ENCODE measurements at places on chromosomes 3 and 15.

DNA sequence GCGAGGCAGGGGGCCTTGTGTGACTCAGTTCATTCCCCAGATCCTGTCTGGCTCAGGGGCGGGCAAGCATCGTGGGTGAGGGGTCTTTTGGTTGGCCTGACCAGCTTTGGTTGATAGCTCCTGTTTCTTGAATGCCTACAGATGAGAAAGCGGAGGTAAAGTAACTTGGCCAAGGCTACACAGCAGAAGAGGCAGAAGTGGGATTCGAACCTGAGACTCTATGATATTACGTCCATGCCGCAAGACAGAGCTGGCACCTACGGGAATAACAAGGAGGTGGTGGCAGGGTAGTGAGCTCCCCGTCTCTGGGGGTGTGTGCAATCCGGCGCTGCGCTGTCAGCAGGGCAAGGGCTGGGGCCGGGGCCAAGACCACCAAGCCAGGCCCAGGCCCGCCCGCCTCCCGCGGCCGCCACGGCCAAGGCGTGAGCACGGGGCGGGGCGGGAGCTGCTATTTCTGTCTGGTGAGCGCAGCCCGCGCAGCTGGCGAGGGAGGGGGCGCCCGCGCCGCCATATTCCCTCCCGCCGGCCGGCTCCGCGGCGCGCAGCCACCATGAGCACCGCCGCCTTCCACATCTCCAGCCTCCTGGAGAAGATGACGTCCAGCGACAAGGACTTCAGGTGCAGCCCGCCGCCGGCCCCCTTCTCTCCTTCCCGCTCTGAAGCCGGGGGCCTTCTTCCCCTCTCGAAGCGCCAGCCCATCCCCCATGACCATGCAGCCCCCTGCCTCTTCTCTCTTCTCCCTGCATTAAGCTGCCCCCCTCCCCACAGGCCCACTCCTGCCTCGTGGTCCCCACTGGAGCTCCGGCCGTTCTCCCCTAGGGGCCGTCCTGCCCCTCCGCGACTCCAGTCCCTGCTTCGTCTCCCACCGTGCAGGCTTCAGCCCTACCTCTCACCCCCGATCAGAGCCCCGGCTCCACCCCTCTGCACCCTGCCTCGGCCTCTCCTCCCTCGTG, at the start of gene CAND2:
TSS of gene CAND2 (plus strand) at position 510 of the 953 bp plus-strand sequence. CDS start at position 551, 41 bp downstream.
- no peaks in the 10 kb centered on the region for H3K27me3 ChIP-seq
- H3K4me3 ChIP-seq: peak within 1 kb of the TSS; percentile 79
- no peaks in the 10 kb centered on the region for H3K36me3 ChIP-seq
- H3K4me1 ChIP-seq: peaks cover 5% of the 10 kb centered on the region

DNA sequence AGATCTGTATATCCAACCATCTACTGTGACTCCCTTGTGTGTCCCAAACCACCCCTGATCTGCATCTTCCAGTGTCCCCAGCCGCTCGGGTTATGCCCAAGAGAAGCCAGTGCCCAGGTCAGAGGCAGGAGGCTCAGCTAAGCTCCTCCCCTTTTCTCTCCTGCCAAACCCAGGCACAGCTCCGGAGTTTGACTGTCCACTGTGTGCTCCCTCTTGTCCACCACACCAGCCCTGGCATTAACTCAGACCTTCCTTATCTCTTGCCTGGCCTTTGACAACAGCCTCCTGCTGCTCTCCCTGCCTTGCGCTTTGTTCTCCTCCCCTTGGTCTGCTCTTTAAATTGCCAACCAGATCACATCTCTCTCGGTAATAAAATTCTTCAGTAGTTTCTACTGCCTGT, 39.3 kb downstream of the DGKG start:
- H3K4me1 ChIP-seq: no peaks in the 10 kb centered on the region
- DNase-seq: no peak
- H3K36me3 ChIP-seq: no peaks in the 10 kb centered on the region
- H3K4me3 ChIP-seq: no peak overlapping the region

DNA sequence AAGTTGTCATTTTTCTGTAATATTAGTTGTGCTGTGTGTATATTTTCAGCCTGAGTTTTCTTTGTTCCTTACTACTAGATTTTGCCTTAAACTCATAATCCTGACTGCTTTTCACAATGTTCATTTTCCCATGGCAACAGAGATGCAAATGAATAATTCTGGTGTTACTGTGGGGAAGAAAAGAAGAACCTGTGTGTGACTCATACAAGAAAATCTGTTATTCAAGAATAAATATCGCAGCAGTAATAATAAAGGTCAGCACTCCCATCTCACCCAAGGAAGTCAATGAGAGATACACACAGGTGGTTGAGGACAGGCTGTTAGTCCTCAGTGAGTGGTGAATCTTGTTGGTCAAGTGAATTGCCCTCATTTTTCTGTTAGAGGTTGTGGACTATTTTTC, 656.6 kb upstream of the NAALADL2 start:
- peak; percentile 57 for DNase-seq
- H3K36me3 ChIP-seq: no peaks in the 10 kb centered on the region
- no peak overlapping the region for H3K4me3 ChIP-seq
- H3K27ac ChIP-seq: no peak overlapping the region
- peaks cover 5% of the 10 kb centered on the region for H3K4me1 ChIP-seq
- no peaks in the 10 kb centered on the region for H3K27me3 ChIP-seq

GRCh38 chr15:25582886-25583285, 144.1 kb upstream of the UBE3A start:
- no peaks in the 10 kb centered on the region for H3K4me1 ChIP-seq
- H3K27me3 ChIP-seq: no peaks in the 10 kb centered on the region

GRCh38 chr3:127274200-127274760, 13.6 kb downstream of the PRR20G start:
- no peak overlapping the region for H3K4me3 ChIP-seq
- H3K27ac ChIP-seq: no peak overlapping the region
- no peaks in the 10 kb centered on the region for H3K27me3 ChIP-seq
- H3K36me3 ChIP-seq: no peaks in the 10 kb centered on the region

- no peaks in the 10 kb centered on the region for H3K27me3 ChIP-seq
- peak; percentile 98 for DNase-seq
- H3K4me1 ChIP-seq: peaks cover 12% of the 10 kb centered on the region
- H3K27ac ChIP-seq: peak overlapping the region; percentile 29
- no peak overlapping the region for H3K4me3 ChIP-seq
- peaks cover 5% of the 10 kb centered on the region for H3K36me3 ChIP-seq
Observed at GRCh38 chr15:68354923-68355322, 77.0 kb downstream of the ITGA11 start.

GRCh38 chr3:116190095-116190494, 255.2 kb downstream of the LSAMP start:
- no peaks in the 10 kb centered on the region for H3K27me3 ChIP-seq
- no peak for DNase-seq
- H3K27ac ChIP-seq: no peak overlapping the region
- no peak overlapping the region for H3K4me3 ChIP-seq
- H3K36me3 ChIP-seq: no peaks in the 10 kb centered on the region

DNA sequence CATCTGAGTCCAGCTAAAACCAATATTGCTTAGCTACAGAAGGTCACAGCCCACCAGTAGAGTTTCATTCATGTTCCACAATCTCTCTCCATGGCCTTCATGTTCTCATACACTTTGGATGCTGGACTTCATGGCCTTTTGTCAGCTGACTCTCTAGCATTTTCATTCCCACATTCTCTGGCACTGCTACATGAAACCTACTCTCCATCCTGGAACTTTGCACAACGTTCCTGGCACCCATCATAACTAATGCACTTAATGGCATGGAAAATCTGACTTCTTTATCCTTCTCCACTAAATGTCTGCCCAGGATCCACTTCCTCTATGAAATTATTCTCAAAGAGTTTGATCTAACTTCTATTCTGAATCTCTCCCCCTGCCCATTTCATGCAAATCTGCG, 56.9 kb downstream of the SLC9A9 start:
- H3K27ac ChIP-seq: no peak overlapping the region
- no peak for DNase-seq
- H3K36me3 ChIP-seq: no peaks in the 10 kb centered on the region
- H3K4me3 ChIP-seq: no peak overlapping the region

DNA sequence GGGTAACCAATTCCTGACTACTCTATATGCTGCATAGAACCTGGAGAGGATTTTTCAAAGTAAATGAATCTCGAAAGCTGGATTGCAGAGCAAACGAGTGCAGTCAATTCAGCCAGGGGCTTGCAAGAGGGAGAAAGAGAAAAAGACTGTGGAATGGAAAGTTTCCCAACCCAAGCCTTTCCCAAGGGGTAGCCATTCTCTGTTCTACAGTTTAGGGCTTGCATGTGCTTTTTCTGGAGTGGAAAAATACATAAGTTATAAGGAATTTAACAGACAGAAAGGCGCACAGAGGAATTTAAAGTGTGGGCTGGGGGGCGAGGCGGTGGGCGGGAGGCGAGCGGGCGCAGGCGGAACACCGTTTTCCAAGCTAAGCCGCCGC, 511 bp upstream of the RARB start:
- H3K4me3 ChIP-seq: peak overlapping the region; percentile 52
- H3K27ac ChIP-seq: no peak overlapping the region
- no peaks in the 10 kb centered on the region for H3K36me3 ChIP-seq
- no peaks in the 10 kb centered on the region for H3K4me1 ChIP-seq
- no peak for DNase-seq

DNA sequence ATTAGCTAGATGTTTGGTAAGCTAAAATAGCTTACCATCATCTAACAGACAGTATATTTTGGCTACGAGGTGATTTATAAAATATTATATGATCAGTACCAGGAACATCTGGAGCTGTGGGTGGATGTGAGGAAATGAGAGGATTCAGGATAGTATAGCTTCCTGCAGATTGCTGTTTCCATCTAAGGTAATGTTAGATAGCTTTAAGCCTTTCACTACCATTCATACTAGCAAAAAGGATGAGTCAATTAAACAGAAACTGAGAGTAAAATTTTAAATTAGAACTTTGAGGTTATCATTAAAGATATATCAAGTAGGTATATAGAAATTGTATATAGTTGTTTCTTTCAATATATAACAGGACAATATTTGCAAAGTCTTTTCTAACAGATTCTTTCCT, 8.0 kb downstream of the ZBTB20 start:
- no peaks in the 10 kb centered on the region for H3K27me3 ChIP-seq
- H3K4me3 ChIP-seq: no peak overlapping the region
- no peaks in the 10 kb centered on the region for H3K36me3 ChIP-seq
- H3K4me1 ChIP-seq: no peaks in the 10 kb centered on the region
- no peak for DNase-seq
- H3K27ac ChIP-seq: no peak overlapping the region

GRCh38 chr3:17579289-17580031, 163.0 kb downstream of the TBC1D5 start:
- H3K27ac ChIP-seq: no peak overlapping the region
- no peaks in the 10 kb centered on the region for H3K27me3 ChIP-seq
- peak; percentile 10 for DNase-seq
- no peak overlapping the region for H3K4me3 ChIP-seq
- H3K4me1 ChIP-seq: no peaks in the 10 kb centered on the region
- H3K36me3 ChIP-seq: no peaks in the 10 kb centered on the region

DNA sequence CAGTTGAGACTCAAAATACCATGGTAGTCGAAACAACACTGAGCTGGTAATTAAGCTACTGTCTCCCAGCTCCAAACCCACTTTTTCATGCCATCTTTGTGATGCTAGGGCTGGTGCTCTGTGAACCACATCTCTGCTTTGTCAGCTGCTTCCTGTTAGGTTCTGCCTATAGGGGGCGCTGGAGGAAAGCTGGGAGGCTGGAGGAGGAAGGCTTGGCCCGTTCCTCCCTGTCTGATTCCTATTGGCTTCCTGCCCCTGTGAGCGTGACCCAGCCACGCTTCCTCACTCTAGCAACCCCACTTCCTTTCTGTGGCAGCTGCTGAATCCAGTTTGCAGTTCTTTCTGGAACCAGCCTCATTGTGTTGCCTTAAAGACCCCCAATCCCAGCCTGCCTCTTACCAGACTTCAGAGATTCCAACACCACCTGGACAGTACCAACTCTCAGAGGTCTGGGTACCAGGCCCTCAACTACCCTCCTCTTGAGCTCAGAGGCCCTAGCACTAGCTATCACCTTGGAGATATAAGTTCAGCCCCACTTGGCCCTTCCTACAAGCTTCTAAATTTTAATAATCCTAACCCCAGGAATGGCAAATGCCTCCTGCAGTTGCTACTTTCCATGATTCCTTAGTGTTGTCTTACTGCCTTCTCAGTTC, 120.9 kb downstream of the ERC2 start:
- H3K4me3 ChIP-seq: no peak overlapping the region
- no peak for DNase-seq
- H3K27me3 ChIP-seq: no peaks in the 10 kb centered on the region
- no peaks in the 10 kb centered on the region for H3K36me3 ChIP-seq
- H3K4me1 ChIP-seq: no peaks in the 10 kb centered on the region

DNA sequence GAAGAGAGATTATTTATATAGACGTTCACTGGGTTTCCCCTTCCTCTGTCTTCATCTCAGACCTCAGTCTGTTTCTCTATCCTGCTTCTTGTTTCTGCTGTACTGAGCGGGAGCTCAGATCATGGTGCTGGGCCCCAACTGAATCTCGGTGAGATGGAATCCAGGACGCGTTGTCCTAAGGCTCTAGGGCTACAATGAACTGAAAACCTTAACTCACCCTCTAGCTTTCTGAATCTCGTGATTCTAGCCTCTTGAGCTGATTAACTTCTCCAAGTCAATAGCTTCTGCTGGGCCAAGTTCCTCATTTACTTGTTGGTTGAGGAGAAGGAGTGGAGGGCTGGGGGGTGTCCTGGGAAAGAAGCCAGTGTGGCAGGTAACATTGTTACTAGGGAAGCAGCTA, 32.7 kb upstream of the MAP3K13 start:
- no peaks in the 10 kb centered on the region for H3K36me3 ChIP-seq
- H3K27ac ChIP-seq: no peak overlapping the region
- no peak for DNase-seq
- no peak overlapping the region for H3K4me3 ChIP-seq
- H3K27me3 ChIP-seq: no peaks in the 10 kb centered on the region
- H3K4me1 ChIP-seq: no peaks in the 10 kb centered on the region

DNA sequence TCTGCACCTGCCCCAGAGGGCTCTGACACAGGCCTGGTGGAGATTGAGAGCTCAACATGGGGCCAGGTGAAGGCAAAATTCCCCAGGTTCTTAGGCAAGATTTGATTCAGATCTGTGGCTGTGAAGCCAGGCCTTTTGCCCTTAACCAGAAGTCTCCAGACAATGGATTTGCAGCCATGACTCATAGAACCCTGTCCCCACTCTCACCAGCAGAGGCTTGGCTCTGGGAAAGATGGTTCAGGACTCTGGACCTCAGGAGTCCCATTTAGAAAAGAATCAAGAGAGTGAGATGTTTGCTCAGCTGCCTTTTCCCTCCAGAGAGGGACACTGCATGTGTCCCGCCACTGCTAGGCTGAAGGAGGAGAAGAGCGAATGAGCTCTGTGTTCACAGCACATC, 361.4 kb upstream of the ICE2 start:
- no peaks in the 10 kb centered on the region for H3K36me3 ChIP-seq
- H3K27ac ChIP-seq: no peak overlapping the region
- no peak overlapping the region for H3K4me3 ChIP-seq
- H3K27me3 ChIP-seq: peaks cover 15% of the 10 kb centered on the region
- peaks cover 3% of the 10 kb centered on the region for H3K4me1 ChIP-seq
- peak; percentile 49 for DNase-seq
